Activated CD8-positive, alpha-beta T cell treated with anti-CD3 and anti-CD28 coated beads, Interleukin-2, amount 10 ng/mL, durations not matched to agents 7 days and 5 days (primary cell): ENCODE measurements at places on chromosomes 5 and 9. TPM values are rescaled to one million over a fixed set of nuclear protein-coding genes. Genes with fewer than 3 reads are reported as not detected.

DNA sequence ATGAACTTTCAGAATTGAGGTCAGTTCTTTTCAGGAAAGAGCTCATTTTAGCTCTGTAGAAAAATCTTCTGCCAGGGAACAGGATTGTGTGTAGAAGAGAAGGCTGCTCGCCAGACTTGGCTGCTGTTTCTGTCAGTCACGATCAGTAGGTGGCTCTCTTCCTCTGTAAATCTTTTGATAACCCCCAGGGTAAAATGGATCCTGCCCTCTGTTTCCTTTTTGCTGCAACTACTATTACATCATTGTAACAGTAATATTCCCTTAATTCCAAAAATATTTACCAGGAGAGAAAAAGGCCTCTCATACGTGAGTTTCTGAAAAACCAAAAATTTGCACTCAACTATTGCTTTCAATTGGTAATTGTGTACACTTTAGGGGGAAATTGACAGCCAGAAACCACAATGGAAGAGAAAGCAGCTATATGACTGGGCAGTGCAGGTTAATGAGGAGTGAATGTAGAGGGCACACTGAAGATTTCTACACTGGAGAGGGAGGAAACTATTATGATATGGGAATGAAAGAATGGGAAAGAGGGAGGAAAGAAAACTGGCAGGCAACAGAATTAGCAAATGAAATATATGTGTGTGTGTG lies 12.3 kb downstream of the IFNA21 start:
- H3K27me3 ChIP-seq = peaks cover 4% of the 10 kb centered on the region
- peaks cover 25% of the 10 kb centered on the region for H3K4me1 ChIP-seq
- H3K4me3 ChIP-seq = no peak overlapping the region
- peaks cover 13% of the 10 kb centered on the region for H3K36me3 ChIP-seq

EGFL7 gene
- total RNA-seq = 1.9 TPM

GRCh38 chr5:143898916-143899591 lies 87.1 kb downstream of the HMHB1 start:
- peaks cover 34% of the 10 kb centered on the region for H3K4me1 ChIP-seq
- no peaks in the 10 kb centered on the region for H3K27me3 ChIP-seq
- H3K27ac ChIP-seq = peak overlapping the region; percentile 80
- H3K4me3 ChIP-seq = peak overlapping the region; percentile 34
- H3K36me3 ChIP-seq = no peaks in the 10 kb centered on the region

TICAM2 gene
- 0.55 TPM for total RNA-seq

ITK gene
- total RNA-seq = 254 TPM

DNA sequence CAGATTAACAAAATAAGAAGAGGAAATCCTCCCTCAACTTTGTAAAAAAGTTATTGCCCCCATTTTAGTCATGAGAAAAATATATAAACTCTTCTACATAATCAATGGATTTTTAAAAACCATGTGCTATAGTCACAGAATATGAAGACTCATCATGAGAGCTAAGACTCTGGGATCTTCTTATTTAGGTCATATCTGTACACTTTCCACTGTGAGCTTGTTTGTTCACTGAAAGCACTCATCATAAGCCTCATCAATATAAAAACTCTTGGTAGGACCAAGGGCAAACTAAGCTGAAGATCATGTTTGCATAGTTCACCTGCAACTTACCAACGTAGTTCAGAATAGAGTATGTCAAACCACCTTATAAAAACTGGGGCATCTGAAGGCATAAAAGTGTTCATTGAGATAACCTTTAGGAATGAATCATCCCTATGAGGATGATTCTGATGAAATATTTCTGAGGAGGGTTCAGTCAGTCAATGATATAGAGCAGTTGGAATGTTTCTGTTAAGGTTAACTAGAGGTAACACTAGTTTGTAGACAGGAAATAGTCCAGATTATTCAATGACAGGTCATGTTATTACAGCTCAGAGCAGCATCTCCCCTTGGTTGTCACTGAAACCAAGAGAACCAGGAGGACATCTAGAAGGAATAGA lies 289.9 kb upstream of the SMC2 start:
- H3K27me3 ChIP-seq = no peaks in the 10 kb centered on the region
- no peaks in the 10 kb centered on the region for H3K4me1 ChIP-seq
- H3K27ac ChIP-seq = no peak overlapping the region
